NCI-H460 (cell line): ENCODE measurements at places on chromosomes 5 and 9. TPM values are rescaled to one million over a fixed set of nuclear protein-coding genes. Genes with fewer than 3 reads are reported as not detected.

- no peak for DNase-seq
These were observed 285.8 kb upstream of the TNC start for GRCh38 chr9:115403753-115404152.

Gene LAMC3
- total RNA-seq, result 8.9 and 9.2 TPM in 2 replicates

GRCh38 chr5:150270541-150271295 is 18.9 kb downstream of the CAMK2A start:
- DNase-seq, result no peak

DNA sequence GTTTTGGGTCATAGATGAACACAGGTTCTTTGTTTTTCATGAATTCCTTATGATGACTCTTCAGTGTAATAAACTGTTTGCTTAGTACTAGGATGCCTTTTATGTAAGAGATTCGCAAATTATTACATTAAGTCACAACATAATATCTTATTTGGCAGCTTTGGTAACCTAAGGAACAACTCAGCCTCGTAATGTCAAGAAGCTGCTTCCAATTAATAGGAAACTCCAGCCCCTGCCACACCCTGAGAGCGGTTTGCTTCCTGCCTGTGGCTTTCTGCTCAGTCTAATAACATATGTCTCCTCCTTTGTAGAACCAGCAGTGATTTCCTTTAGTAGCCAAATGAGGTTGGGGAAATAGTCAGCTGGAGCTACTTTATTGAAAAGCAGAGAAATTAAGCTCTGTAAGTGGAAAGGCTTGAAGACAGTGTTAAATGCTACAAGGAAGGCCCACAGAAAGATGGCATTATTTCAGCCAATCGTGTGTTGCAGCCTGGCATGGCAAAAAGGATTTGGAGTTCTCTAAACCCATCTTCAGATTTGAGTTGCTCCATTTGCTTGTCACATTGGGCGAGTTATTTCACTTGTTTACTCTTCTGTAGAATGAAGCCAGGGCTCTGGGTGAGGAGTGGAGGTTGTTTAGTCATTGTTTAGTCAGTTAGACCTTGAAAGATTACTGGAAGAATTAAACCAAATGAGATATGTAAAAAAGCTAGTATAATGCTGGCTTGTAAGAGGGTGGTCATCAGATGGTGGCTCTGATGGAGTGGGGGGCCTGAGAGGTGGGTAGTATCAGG is 54.1 kb downstream of the MTAP start:
- DNase-seq, result no peak

DNA sequence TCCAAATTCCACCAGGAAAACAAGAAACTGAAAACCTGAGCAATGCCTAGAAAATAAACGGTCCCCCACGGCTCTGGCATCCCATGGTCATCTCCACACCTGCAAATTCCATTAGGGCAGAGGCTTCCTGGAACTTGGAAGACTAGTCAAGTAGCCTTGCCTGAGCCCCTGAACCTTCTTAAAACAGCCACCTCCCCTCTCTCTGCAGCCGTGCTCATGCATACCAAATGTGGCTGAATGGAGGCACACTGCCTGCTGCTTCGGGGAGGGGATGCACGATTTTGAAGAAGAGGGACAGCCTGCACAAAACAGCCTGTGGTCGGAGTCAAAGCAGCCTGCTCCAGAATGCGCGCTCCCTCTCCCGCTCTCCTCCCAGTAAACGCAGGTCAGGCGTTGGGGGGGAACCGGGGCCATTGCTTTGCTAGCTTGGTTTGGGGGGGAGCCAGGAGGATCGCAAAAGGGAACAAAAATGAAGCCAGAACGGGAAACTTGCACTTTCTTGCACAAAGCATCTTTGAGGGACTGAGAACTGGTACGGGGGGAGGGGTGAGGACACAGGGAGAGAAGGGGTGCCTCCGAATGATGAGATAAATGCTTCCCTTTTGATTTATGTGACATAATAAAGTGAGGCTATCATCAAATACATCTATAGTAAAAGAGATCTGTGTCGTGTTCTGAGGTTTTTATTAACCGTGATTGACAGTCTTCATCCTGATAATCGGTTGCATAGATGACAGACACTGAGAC is at the start of gene TRPM3:
TSS of gene TRPM3 (minus strand) at position 347 of the 747 bp plus-strand sequence. CDS start at position 80, 267 bp downstream.
- no peak for DNase-seq

GRCh38 chr9:79980432-79980831 is 408.7 kb downstream of the TLE4 start:
- DNase-seq, result no peak

DNA sequence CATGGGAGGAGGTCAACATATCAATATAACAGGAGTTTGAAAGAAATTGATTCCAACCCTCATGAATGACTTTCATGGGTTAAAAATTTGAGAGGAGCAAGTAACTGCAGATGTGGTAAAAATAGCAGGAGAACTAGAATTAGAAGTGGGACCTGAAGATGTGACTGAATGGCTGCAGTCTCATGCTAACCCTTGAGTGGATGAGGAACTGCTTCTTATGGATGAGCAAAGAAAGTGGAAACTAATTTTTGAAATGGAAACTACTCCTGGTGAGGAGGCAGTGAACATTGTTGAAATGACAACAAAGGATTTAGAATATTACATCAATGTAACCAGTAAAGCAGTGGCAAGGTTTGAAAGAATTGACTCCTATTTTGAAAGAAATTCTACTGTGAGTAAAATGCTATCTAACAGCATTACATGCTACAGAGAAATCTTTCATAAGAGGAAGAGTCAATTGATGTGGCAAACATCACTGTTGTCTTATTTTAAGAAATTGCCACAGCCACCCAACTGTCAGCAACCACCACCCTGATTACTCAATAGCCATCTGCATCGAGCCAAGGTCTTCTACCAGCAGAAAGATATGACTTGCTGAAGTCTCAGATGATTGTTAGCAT is 1683.2 kb downstream of the MAT2B start:
- no peak for DNase-seq

- DNase-seq, result no peak
These were observed 6.0 kb upstream of the AQP3 start for GRCh38 chr9:33453286-33453860.

DNA sequence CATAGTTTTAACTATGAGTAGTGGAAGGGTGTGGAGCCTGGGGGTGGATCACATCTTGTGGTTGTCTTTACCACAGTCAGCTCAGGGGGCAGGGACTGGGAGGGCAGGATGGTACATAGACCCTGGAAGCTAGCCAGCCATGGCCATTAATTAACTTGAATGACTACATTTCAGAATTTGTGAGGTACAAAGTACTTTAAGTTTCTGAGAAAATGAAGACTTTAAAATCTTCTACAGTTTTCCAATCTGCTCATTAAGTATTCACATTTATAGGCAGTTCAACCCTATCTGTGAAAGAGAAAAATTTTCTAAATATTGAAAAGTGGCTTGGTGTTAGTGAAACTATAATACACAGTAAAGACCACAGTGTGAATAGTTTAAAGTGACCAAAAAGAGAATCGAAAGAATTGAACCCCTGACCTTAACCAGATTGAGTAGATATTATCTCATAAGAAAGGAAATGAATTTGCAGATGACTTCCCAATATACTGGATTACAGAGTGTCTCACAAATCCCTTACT is 234.2 kb upstream of the MEF2C start:
- no peak for DNase-seq

Gene ERP44
- 25.0 and 26.1 TPM in 2 replicates for total RNA-seq

Gene NR2F1
- 17.8 and 18.4 TPM in 2 replicates for total RNA-seq

Gene ZFP2
- total RNA-seq, result 0.26 and 0.35 TPM in 2 replicates

- DNase-seq, result no peak
These were observed 31.1 kb downstream of the FBXW11 start for GRCh38 chr5:171975262-171975876.

Gene IL4
- not detected in 2 replicates for total RNA-seq

- DNase-seq, result no peak
These were observed 157.0 kb downstream of the PJA2 start for GRCh38 chr5:109252731-109253130.

DNA sequence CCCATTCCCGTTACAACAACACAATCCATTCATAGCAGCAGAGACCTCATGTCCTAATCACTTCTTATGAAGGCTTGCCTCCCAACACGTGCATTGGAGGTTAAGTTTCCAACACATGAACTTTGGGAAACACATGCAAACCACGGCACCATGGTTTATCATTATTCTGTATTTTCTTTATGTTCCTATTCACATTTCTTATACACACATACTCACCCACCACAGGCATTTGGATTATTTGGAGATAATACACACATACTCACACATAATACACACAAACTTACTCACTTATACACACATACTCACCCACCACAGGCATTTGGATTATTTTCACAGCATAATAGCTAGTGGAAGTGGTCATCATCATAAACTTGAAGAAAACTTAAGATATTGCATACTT is 75.6 kb downstream of the C7 start:
- DNase-seq, result no peak

- no peak for DNase-seq
These were observed 131.5 kb downstream of the PAM start for GRCh38 chr5:102886586-102886985.

GRCh38 chr5:163915481-163915961 is 410.1 kb downstream of the MAT2B start:
- no peak for DNase-seq

Gene C5orf58
- not detected in 2 replicates for total RNA-seq

GRCh38 chr9:137978262-137978714 is 100.7 kb downstream of the CACNA1B start:
- no peak for DNase-seq

DNA sequence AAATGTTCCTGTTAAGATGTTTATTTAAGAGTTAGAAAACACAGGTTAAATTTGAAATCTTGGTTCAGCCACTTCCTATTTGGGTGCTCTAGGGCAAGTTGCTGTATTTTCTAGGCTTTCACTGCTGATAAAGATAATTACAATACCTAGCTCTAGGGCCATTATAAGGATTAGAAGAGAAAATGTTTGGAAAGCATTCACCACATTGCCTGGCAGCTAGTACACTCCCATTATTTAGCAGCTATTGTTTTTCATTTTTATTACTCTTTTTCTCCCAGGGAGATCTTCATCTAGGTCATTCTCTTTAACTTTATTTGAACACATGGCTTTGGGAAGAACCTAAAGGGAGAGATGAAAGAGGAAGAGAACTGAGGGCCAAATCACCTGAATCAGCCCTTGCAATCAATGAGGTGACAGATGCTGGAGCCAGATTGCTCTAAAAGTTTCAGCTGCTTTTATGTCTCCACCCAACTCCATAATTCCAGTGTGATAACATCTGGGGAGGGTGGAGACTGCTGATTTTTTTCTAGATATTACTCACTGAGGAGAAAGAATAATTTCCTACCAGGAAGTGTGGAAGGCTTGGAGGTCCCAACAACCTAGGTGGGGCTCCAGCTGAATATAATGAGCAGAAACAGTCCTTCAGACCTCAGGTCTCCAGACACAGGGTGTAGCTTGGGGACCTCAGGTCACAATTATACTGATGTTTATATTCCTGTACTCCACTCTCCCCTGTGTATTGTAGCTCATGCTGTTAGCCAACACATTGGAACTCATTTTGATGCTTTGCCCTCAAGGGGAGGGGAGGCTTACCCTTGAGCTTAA is 640.0 kb downstream of the RAB3C start:
- no peak for DNase-seq

Gene NUDT2
- 15.6 and 16.2 TPM in 2 replicates for total RNA-seq

Gene PCSK5
- total RNA-seq, result 11.1 and 13.3 TPM in 2 replicates

- no peak for DNase-seq
These were observed 62.6 kb downstream of the CFAP77 start for GRCh38 chr9:132472599-132472998.

DNA sequence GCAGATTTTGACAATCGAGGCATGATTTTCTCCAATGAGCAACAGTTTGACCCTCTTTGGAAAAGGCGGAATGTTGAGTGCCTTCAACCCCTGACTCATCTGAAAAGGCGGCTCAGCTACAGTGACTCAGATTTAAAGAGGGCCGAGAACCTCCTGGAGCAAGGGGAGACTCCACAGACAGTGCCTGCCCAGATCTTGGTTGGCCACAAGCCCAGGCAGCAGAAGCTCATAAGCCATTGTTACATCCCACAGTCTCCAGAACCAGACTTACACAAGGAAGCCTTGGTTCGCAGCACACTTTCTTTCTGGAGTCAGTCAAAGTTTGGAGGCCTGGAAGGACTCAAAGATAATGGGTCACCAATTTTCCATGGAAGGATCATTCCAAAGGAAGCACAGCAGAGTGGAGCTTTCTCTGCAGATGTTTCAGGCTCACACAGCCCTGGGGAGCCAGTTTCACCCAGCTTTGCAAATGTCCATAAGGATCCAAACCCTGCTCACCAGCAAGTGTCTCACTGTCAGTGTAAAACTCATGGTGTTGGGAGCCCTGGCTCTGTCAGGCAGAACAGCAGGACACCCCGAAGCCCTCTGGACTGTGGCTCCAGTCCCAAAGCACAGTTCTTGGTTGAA is 13.6 kb downstream of the PTPDC1 start:
- no peak for DNase-seq

DNA sequence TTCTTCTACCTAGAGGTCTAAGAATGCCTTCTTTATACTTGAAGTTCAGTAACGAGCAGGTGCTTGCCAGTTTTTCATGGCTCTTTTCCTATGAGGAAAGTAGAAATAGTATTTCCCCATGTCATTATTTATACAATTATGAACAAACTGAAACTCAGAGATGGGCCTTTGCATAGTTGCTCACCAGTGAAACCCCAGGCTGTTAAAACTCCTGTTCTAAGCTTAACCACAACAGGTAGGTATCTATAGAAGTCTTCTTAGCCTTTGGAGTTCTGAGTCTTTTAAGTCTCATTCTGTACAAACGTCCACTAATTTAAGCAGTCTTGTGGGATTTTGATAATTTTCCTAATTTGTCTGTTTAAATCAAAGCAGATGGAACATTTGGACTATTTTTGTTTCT is 90.1 kb downstream of the STARD4 start:
- no peak for DNase-seq

DNA sequence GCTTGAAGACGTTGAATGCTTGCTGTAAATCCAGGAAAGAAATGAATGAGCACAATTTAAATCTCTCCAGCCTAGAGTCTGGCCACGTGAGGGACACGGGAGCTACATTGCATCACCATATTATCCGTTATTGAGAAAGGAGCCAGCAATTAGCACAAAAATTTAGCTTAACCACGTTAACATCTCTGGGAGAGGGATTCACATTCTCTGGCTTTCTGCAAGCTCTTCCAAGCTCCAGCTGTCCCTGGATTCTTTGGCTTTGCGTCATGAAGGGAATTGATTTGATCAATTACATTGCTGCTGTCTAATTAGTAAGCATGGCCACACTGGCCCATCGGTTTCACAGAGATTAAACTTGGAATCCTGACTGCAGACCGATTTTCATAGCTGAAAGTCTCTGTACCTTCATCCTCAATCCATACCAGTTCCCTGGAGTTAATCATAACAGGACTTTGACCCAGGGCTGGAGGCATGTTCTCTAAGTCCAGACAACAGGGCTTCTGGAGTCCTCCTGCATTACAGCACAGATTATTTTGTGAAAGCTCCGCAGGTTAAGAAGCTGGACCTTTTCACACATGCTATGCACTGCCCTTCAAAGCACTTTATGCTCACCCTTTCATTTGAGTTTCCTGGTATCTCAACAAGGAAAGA is 31.6 kb downstream of the ADRA1B start:
- no peak for DNase-seq

GRCh38 chr5:137516251-137516797 is 17.2 kb upstream of the SPOCK1 start:
- DNase-seq, result no peak
